Stimulated activated CD8-positive, alpha-beta memory T cell treated with anti-CD3 and anti-CD28 coated beads, Interleukin-7, amount 100 ng/mL, for 4 hours (primary cell): ENCODE measurements at places on chromosomes 12 and 14.

GRCh38 chr12:96104566-96104965 lies 69.2 kb upstream of the LTA4H start:
- DNase-seq = no peak

- DNase-seq = no peak
Observed at GRCh38 chr12:12671850-12672660, 23.9 kb downstream of the GPR19 start.

GRCh38 chr12:131850856-131851559 lies 22.8 kb downstream of the MMP17 start:
- no peak for DNase-seq

GRCh38 chr14:79161571-79161970 lies 991.4 kb downstream of the NRXN3 start:
- DNase-seq = no peak

GRCh38 chr14:36194663-36195062 lies 18.1 kb upstream of the PTCSC3 start:
- no peak for DNase-seq

- no peak for DNase-seq
Observed at GRCh38 chr12:7612851-7613250, 52.9 kb downstream of the APOBEC1 start.

DNA sequence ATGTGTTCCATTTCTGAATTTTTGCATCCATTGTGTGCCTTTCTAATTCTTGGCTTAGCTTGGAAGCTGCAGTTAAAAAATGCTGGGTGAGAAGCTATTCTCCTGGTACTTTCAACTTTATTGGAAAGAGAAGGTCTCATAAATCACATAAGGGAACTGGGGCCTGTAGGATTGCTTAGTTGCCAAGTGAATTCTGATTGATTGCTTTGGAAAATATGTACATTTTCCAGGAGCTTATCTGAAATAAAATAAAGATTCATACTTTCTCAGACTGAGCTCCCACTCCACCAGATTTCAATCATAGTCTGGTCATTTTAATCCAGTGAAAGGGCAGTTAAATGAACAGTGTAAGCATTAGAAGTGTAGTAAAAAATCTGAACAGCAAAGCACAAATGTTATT lies 50.0 kb upstream of the PRICKLE1 start:
- no peak for DNase-seq

GRCh38 chr12:42213954-42214426 lies 24.1 kb downstream of the YAF2 start:
- no peak for DNase-seq

GRCh38 chr14:42499137-42499536 lies 892.5 kb downstream of the LRFN5 start:
- no peak for DNase-seq

DNA sequence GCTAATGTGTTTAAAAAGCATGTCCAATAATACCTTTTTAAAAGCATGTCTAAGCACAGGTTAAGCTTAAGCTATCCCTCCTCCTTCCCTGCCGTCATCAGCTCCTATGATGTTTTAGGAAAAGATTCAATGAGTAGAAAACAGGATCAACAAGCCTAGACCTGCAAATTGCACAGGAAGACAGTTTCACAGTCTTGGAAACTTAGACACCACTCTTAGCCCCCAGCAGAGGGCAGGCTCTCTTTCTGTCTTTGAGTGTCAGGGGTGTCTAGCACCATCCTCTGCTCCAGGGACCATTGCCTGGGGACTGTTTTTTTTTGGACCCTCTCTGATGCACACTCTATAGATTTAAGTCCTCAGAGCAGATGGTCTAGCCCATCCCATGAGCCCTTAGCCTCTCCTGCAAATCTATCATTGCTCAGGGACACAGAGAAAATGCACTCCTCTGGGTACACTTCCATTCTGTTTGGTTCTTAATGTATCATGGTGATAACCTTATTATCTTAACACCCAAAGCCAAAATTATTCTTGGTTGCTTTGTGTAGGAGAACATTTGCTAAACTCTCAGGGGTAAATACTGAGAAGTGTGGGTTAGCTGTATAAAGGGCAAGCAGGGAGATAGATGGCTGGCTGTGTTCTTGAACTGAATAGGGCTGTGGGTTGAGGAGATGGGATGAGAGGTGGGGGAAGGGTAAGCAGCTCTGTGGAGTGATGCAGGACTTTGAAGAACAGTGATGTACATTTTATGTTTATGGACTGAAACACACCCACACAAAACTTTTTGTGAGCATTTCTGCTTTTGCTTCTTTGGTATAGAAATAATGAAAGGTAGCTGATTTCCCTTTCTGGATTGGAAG lies 259.9 kb upstream of the DDHD1 start:
- no peak for DNase-seq

- no peak for DNase-seq
Observed at GRCh38 chr12:93144109-93144508, 215.0 kb upstream of the EEA1 start.

- DNase-seq = no peak
Observed at GRCh38 chr12:64107776-64108175, 114.3 kb downstream of the KICS2 start.

DNA sequence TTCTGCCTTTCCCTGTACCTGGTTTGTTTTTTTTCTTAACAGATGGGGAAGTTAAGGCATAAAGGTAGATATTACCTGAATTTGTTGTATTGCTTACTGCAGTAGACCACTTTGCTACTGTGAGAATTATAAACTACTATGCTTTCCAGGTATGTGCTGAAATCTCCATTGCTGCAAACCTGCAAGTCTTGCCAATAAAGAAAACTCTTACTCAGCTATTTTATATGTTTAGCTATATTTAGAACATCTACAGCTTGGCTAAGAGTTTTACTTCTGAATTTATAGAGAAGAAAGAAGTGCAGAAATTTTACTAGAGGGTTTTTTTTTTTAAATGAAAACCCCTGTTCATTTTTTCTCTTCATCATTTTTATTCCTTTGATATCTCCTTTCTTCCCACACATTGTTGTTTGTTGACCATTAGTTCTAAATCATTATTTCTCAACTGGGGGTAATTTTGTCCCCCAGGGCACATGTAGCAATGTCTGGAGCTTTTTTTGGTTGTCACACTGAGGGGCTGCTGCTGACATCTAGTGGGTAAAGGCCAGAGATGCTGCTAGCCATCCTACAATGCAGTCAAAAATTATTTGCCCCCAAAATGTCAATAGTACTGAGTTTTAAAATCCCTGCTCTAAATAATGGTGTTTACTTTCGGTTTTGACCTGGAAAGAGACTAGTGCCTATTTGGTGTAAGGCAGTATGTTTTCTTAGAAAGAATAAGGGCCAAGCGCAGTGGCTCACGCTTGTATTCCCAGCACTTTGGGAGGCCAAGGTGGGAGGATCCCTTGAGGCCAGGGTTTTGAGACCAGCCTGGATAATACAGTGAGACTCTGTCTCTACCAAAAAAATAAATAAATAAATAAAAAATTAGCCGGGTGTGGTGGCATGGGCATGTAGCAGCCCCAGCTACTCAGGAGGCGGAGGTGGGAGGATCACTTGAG lies 48.6 kb downstream of the PCNX1 start:
- no peak for DNase-seq

DNA sequence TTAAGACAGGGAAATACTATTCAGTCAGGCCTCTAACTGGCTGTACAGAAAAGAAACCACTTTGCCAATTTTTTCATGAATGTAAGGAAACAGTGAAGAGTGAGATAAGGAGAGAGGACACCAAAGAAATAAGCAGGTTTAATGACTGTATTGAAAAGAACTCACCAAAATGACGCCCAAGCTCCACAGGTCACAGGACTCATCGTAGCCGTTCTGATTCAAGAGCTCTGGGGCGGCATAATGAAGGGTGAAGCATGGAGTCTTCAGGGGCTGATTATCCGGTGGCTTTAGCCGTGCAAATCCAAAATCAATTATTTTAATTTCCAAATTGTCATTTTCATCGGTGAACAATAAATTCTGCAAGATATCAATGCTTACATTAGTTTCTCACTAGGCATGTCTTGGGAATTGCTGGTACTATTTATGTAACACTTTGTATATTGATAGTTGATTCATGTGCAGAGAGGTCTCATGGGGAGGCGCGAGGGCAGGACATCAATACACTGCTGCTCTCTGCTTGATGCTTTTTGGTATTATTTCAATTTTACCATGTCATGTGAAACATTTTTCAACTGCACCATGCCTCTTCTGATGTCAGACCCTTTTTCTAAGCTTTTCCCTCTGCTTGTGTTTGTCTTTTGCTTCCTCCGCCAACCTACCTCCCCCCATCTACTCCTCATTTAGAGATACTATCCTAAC lies 74.2 kb upstream of the TTC7B start:
- no peak for DNase-seq

DNA sequence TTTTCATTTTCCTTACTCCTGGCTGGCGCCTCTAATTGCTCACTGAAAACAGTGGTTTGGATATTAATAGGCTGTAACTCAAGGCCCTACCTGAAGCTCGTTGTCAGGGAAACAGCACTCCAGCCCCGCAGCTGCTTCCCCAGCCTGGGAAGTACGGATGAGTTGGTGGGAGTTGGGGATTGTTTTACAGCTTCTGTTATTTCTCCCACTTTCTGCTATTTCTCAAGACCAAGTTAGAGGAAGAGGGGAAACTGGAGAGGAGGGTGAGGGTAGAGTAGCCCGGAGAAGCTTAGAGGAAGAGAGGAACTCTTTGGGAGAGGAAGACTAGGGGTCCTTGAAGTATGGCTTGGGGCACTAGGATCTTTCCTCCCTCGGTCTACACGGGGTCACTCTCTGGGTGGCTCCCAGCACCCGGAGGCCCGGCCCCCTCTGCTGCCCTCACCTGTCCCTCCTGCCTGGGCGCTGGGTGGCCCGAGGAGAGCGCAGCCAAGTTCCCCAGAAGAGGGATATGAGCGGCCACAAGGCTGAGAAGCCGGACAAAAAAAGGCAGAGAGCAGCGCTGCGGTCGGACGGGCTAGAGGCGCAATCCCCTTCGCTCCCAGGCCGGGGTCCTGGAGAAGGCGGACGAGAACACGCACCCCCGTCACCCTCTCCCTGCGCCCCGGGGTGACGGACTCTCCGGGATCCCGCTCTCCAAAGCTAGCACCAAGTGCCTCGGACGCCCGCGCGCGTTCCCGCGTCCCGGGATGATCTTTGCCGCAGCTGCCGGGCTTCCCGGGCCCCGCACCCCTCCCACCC lies 671 bp downstream of the SPTB start:
- DNase-seq = no peak

- DNase-seq = no peak
Observed at GRCh38 chr14:32627545-32628298, 298.6 kb downstream of the AKAP6 start.

GRCh38 chr14:24695265-24696241 lies 61.6 kb upstream of the GZMB start:
- DNase-seq = no peak

DNA sequence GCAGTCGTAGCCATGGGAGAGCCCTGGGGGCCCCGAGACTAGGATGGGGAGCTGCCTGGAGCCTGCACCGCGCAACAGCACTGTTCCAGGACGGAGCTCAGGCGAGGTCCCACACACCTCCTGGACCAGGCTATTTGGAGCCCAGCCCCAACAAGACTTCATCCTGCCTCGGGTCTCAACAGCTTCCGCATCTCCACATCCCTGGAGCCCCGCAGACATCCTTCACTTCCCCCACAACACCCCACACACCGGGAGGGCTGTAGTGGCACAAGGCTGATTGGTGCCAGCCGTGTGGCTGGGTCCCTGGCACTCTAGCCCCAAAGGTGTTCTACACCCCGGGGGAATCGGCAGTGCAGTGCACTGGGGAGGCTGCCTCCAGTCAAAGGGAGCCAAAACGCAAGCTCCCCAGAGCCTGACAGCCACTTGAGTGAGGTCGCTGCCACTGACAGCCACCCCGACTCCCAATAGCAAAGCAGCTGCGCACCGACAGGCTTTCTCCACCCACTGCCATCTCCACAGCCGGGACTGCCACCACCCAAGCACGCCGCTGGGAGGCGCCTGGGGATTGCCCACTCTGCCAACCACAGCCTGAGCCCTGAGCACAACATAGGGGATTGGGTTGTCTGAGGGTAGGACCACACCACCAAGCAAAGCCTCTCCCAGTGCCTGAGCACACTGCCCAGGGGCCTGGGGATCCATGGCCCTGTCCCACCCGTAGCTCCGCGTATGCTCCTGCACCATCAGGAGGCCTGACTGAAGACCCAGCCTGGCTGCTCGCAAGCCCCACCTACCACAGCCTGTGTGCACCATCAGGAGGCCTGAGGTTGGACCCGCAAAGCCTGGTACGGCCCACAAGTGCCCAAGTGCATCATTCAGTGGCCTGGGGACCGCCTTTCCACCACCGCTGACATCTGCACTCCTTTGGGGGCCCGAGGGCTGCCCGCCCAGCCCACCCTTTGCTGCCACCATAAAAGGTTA lies 13.2 kb upstream of the KLRF1 start:
- DNase-seq = peak; percentile 84

GRCh38 chr14:34036319-34036766 lies 85.5 kb upstream of the EGLN3 start:
- DNase-seq = no peak

DNA sequence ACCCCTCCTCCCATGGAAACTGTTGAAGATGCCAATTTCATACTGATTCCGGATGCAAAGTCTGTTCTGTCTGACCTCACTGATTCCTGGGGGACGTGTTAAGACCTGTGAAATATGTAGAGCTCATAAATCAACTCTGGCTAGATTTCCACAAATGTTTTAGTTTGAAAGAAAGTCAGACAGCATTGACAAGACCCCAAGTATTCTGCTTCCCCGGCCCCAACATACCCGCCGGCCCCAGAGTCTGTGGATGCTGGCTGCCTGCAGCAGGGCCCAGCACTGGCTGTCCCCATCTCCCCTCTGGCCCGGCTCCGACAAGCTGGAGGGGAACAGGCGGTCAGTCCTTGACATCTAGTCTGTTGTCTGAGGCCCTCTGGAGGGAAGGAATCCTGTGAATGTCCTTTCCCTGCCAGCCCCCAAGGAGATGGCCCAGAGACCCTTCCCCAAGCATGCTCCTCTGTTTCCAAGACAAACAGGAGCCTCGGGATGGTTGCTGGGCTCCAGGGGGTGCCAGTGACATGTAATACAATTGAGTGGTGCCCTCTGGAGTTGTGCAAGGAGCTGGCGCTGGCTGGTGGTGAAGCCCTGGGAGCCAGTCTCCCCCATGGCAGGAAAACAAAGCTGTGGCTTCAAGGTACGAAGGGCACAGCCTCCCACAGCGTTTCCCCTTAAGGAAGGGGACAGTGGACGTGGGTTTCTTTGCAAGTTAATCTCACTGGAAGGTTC lies 22.3 kb downstream of the FBLN5 start:
- DNase-seq = no peak

GRCh38 chr14:78259831-78260230 lies 89.7 kb downstream of the NRXN3 start:
- no peak for DNase-seq

DNA sequence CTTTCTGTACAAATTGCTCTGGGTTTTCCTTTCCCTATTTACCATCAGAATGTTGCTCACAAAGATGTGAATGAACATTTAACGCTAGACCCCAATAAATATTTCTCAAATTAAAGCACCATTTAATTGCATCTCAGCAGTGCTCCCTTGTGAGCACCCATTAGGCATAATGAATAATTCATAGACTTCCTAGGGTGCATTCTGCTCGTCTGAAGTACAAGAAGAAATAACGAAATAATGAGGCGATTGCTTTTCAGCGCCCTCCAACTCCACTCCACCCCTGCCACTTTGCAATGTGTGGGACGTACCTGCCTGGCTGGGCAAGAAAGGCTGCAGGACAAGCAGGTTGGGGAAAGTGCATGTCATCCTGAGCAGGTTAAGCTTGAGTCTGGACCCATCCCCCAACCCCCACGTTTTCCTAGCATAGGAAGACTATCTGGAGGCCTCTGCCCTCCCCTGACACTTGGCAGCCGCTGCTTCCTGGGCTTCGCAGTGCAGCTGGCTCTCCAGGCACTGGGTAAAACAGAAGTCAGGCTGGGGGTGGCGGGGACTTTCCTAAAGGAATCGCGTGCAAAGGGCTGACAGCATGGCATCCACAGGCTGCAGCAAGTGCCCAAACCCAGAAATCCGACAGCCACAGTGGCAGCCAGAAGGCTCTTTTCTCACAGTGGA lies 253.7 kb downstream of the DUSP6 start:
- DNase-seq = no peak
